ENCODE measurements at places on chromosomes 16 and 17. TPM values are rescaled to one million over a fixed set of nuclear protein-coding genes. Genes with fewer than 3 reads are reported as not detected.

Gene ACSF2
- total RNA-seq: 56.0 TPM

DNA sequence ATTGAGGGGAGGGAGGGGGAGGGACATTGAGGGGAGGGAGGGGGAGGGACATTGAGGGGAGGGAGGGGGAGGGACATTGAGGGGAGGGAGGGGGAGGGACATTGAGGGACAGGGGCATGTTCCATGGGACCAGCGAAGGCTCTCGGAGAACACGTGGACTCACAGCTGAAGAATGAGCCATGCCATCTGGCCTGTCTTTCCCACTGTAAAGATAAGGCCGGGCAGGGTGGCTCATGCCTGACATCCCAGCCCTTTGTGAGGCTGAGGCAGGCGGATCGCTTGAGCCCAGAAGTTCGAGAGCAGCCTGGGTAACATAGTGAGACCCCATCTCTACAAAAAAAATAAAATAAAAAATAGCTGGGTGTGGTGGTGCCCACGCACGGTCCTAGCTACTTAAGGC is 32.5 kb downstream of the RPH3AL start:
- H3K36me3 ChIP-seq: no peaks in the 10 kb centered on the region
- no peaks in the 10 kb centered on the region for H3K4me1 ChIP-seq
- no peak for DNase-seq
- no peaks in the 10 kb centered on the region for H3K27me3 ChIP-seq
- no peak overlapping the region for H3K4me3 ChIP-seq
- no peak overlapping the region for H3K27ac ChIP-seq

GRCh38 chr17:42126836-42127235 is 4.2 kb downstream of the HSPB9 start:
- no peak overlapping the region for H3K4me3 ChIP-seq
- H3K27me3 ChIP-seq: no peaks in the 10 kb centered on the region
- H3K36me3 ChIP-seq: peaks cover 57% of the 10 kb centered on the region
- no peak overlapping the region for H3K27ac ChIP-seq
- peaks cover 23% of the 10 kb centered on the region for H3K4me1 ChIP-seq
- no peak for DNase-seq

- H3K27me3 ChIP-seq: no peaks in the 10 kb centered on the region
- no peak overlapping the region for H3K27ac ChIP-seq
- peaks cover 7% of the 10 kb centered on the region for H3K4me1 ChIP-seq
- DNase-seq: no peak
Observed at GRCh38 chr16:30992276-30992780, 7.3 kb downstream of the HSD3B7 start.

- DNase-seq: no peak
- H3K4me3 ChIP-seq: no peak overlapping the region
- H3K27me3 ChIP-seq: no peaks in the 10 kb centered on the region
- no peaks in the 10 kb centered on the region for H3K4me1 ChIP-seq
Observed at GRCh38 chr17:76208120-76208519, 32.2 kb downstream of the RNF157 start.
